NCI-H1417 (cell line): ENCODE measurements at places on chromosomes 7 and 10.

DNA sequence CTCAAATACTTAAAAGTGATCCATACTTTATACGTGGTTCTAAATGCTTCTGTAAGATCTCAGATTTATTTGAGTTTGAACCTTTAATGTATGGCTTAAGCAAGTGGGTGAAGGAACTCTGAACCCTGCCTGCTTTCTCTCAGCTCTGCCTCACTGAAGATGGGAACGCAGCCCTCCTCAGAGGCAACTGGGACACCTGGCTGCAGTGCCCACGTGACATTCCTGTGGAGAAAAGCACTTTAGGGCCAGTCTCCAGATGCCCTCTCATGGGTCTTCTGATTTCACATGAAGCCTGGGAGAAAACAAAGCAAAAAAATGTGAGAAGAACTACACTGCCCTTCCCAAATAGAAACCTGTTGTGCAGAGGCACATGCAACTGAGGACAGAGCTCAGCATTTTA is 242.6 kb upstream of the ANKRD30A start:
- no peak for DNase-seq

GRCh38 chr10:99975942-99976809 is 33.6 kb downstream of the DNMBP start:
- DNase-seq = no peak

GRCh38 chr10:62018131-62018911 is 116.8 kb downstream of the ARID5B start:
- DNase-seq = no peak

- no peak for DNase-seq
Observed at GRCh38 chr10:34250722-34251121, 564.4 kb downstream of the PARD3 start.

DNA sequence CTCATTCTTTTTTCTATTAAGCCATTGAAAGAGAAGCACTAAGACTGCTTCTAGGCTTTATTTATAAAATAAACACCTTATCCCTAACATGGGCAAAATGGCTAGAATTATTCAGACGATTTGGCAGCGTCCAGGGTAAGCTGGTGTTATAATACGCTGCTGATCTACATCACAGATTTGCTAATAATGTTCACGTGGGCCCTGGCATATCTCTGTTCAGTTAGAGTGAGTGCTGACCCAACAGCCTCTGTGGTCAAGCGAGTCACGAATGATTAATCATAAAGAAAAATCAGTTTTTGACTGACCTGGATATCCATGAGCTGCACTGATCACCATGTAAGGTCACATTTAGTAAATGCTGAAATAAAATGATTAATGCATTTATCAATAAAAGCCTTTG is 28.4 kb upstream of the CBLL1 start:
- DNase-seq = no peak

- DNase-seq = no peak
Observed at GRCh38 chr7:141704112-141704511, 2.1 kb upstream of the DENND11 start.

DNA sequence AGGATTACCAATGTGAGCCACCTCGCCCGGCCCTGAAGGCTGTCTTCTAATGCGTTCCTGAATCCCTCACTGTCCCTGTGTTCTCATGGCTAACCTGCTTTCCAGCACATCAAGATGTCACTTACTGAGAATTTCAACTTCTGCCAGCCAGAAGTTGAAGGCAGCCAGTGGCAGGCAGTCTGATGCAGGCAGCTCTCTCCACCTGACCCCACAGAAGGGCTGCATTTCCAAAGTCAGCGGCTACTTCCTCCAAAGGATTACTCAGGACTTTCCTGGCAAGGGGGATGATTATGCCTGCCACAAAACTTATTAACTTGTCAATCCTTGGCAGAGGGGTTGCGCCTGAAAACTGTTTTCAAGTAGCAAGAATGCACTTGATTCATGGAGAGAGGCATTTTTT is 1219.4 kb downstream of the TYW1 start:
- DNase-seq = no peak

GRCh38 chr10:62843600-62843999 is 27.4 kb upstream of the EGR2 start:
- no peak for DNase-seq

DNA sequence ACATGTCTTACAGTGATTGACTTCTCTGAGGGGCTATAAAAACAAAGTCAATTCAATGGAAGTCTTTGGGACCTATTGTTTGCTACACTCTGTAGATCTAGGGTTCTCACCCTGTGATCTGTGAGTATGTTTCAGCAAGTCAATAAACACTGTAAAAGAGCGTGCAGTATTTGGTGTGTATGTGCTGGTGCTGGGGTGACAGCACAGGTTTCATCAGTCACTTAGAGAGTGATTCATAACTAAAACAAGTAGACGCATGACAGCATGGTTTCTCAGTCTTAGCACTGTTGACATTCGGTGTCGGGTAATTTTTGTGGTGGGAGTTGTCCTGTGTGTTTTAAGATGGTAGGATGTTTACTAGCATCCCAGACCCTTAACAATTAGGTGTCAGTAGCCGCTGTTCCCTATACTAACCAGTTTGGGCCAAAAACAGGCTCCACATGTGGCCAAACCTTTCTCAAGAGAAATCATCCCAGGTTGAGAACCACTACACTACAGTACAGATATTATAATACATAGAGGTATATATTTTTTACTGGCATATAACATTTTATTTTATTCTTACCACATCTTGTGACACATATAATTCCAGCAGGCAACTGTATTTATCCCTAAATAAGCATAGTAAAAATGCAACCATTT is 411.8 kb downstream of the ARL4A start:
- DNase-seq = no peak

- DNase-seq = no peak
Observed at GRCh38 chr10:132538790-132539421, 1.3 kb downstream of the INPP5A start.

- no peak for DNase-seq
Observed at GRCh38 chr7:116740755-116741462, 68.9 kb downstream of the MET start.

DNA sequence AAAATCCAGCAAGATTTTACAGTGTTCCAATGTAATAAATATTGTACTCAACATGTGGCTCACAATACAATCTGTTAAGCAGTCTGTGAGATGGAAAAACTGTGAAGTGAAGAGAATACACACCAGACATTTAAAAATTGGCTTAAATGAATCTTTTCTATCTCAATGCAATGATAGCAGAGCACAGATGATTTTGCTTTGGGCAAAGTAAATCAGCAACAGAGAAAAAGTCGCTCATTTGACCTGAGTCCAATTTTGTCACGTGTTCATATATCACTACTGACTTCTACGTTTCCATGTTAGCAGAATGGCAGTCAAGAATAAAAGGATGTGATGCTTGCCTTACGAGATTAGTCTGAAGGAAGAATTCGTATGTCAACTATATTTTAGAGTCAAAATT is 506.7 kb downstream of the POM121L12 start:
- DNase-seq = no peak

GRCh38 chr7:121833991-121834390 is 39.0 kb upstream of the PTPRZ1 start:
- no peak for DNase-seq
